GM12878 (cell line): ENCODE measurements at places on chromosomes 16 and 17. TPM values are rescaled to one million over a fixed set of nuclear protein-coding genes. Genes with fewer than 3 reads are reported as not detected.

- H3K27me3 ChIP-seq = 0 out of 2 replicates have a peak, but pooled peaks cover 3% of the 10 kb centered on the region
- no peak overlapping the region for H3K27ac ChIP-seq
- no peaks in the 10 kb centered on the region for H3K36me3 ChIP-seq
- no peaks in the 10 kb centered on the region for H3K4me1 ChIP-seq
These were observed 89.8 kb downstream of the MRM3 start for GRCh38 chr17:871751-872519.

DNA sequence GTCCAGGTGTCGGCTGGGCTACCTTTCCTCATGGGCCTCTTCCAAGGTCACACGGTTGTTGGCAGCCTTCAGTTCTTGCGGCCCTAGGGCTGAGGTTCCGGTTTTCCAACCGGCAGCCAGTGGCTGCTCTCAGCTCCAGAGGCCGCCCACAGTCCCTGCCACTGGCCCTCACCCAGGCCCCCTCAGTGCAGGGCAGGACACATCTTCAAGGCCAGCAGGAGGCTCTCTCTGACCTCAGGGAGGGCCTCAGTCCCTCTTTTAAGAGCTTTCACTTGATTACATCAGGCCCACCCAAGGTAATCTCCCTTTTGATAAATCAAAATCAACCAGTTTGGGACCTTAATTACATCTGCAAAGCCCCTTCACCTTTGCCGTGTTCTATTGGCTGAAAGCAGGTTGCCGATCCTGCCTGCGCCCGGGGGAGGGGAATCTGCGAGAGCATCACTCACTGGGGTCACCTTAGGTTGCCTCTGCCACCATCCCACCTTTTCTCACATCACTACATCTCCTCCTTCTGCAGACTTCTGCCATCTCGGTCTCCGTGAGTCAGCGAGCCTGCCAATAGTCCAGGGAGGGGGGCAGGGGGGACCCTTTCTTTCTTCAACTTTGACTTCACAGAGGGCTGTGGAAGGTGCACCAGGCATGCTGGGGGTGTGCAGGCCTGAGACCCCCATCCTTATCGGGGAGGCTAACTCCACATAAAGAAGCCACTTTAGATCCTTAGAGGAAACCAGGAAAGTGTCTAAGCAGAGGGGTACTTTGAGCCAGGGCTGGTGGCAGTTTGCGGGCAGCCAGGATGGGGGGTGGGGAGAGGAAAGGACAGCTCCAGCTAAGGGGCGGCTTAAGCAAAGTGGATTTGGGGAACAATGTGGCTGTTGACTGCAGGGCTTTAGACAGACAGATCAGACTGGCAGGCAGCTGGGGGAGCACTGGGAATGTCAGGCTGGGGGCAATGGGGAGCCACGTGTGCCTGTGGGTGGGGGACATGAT, 28.8 kb upstream of the NXPH3 start:
- no peak overlapping the region for H3K27ac ChIP-seq
- H3K4me3 ChIP-seq = no peak overlapping the region
- H3K4me1 ChIP-seq = no peaks in the 10 kb centered on the region
- H3K36me3 ChIP-seq = no peaks in the 10 kb centered on the region

TRPV2 gene
- 87.4 and 93.7 TPM in 2 replicates for total RNA-seq

DNA sequence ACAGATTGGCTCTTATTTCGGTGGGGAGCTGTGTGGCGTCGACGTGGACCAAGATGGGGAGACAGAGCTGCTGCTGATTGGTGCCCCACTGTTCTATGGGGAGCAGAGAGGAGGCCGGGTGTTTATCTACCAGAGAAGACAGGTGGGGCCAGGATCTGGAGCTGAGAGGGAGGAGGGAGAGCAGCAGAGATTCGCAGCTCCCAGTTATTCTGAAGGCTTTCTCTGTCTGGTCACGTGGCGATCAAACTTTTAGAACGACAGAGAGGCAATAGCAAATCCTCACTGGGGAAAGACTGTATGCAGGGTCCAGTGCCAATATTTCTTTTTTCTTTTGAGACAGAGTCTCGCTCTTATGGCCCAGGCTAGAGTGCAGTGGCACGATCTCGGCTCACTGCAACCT, 22.2 kb downstream of the ITGAL start:
- H3K4me1 ChIP-seq = no peaks in the 10 kb centered on the region
- H3K36me3 ChIP-seq = peaks cover 29% of the 10 kb centered on the region
- no peak for DNase-seq

DNA sequence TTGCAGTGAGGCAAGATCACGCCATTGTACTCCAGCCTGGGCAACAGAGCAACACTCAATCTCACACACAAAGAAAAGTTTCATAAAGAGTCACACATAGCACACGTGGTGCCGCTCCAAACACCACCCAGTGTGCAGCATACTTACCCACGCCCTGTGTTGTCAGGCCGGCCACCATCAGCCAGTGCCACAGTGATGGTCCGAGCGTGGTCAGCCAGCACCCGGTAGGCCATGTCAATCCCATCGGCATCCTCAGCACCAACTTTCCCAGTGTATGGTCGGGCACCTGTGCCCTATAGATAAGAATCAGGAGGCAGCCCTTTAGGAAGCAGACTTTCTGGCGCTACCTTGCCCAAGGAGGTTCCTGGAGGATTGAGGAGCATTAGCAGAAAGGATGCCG, 17.7 kb upstream of the EXOSC6 start:
- H3K4me1 ChIP-seq = no peaks in the 10 kb centered on the region
- no peak overlapping the region for H3K27ac ChIP-seq
- H3K4me3 ChIP-seq = no peak overlapping the region
- no peaks in the 10 kb centered on the region for H3K27me3 ChIP-seq

DNA sequence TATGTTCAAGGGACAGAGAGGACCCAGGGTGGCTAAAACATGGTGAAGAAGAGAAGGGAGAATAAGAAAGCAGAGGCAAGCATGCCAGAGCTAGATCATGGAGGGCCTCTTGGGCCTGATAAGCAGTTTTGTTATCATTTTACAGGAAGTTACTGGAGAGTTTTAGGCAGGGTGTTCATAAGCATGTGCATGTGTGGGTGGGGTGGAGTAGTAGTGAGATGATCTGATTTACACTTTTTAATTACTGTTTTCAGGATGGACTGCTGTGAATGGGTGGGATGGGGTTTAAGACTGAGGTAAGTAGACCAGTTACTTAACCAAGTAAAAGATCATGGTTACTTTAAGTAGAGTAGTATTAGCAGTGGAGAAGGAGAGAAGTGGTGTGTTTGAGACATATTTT, 173.6 kb downstream of the PHKB start:
- peaks cover 6% of the 10 kb centered on the region for H3K36me3 ChIP-seq
- no peaks in the 10 kb centered on the region for H3K27me3 ChIP-seq
- no peaks in the 10 kb centered on the region for H3K4me1 ChIP-seq
- no peak for DNase-seq

PDIA2 gene
- 0.32 and 0.36 TPM in 2 replicates for total RNA-seq

SCGB1C2 gene
- total RNA-seq = not detected in 2 replicates

DNA sequence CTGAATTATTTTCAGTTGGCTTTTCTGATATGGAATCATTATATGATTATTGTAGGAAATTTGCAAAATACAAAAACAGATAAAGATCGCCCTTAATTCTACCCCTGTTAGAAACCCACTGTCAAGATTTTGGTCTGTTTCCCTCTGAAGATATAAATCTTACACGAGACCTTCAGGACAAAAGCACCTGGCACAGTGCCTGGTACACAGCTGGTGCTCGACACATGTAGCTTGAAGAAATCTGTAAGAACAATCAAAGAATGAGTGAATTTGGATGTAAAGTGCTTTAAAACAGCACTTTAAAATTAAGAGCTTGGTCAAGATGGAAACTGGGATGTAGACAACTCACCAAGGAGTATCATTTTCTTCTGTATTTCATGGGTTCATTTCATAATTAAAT, 181.1 kb downstream of the C16orf78 start:
- H3K36me3 ChIP-seq = no peaks in the 10 kb centered on the region
- 0 out of 2 replicates have a peak, but pooled peaks cover 5% of the 10 kb centered on the region for H3K4me1 ChIP-seq
- no peak overlapping the region for H3K27ac ChIP-seq

GRCh38 chr17:61380217-61380835, 19.3 kb upstream of the TBX2 start:
- no peak for DNase-seq
- H3K27me3 ChIP-seq = no peaks in the 10 kb centered on the region
- H3K27ac ChIP-seq = no peak overlapping the region
- H3K4me1 ChIP-seq = no peaks in the 10 kb centered on the region
- H3K36me3 ChIP-seq = no peaks in the 10 kb centered on the region

- H3K27ac ChIP-seq = no peak overlapping the region
- no peaks in the 10 kb centered on the region for H3K36me3 ChIP-seq
- no peaks in the 10 kb centered on the region for H3K4me1 ChIP-seq
- no peak overlapping the region for H3K4me3 ChIP-seq
These were observed 1.5 kb upstream of the ARHGDIG start for GRCh38 chr16:278863-279366.

KRTAP3-1 gene
- total RNA-seq = not detected in 2 replicates

DNA sequence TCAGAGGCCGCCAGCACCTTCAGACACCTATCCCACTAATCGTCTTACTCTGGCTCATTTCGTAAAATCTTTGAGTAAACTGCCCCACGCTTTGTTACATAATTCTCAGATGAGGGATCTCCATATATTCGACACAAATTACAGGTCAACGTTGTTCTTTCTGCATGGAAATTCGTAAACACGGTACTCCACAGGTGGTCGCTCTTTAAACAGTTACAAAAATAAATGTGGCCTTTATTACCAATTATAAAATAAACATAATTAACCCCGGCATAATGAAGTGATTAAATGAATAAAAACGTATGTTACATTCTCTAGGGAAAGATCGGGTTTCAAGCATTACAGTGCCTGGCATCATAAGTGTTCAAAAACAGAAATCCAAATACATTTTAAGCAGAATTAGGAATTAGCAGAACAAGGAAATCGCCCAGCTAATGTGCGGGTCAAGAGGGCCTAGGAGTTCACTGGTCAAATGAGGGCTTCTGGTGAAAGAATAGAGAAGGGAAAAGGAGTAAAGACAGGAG, 943 bp upstream of the PIP4K2B start:
- no peaks in the 10 kb centered on the region for H3K27me3 ChIP-seq
- H3K36me3 ChIP-seq = peaks cover 8% of the 10 kb centered on the region
- H3K4me3 ChIP-seq = peak overlapping the region; percentile 66
- peaks cover 11% of the 10 kb centered on the region for H3K4me1 ChIP-seq

GRCh38 chr16:84284154-84284722, 10.4 kb upstream of the WFDC1 start:
- H3K27me3 ChIP-seq = no peaks in the 10 kb centered on the region
- no peak for DNase-seq
- no peak overlapping the region for H3K4me3 ChIP-seq
- H3K27ac ChIP-seq = no peak overlapping the region
- no peaks in the 10 kb centered on the region for H3K4me1 ChIP-seq

- H3K27ac ChIP-seq = no peak overlapping the region
- H3K4me1 ChIP-seq = no peaks in the 10 kb centered on the region
- DNase-seq = no peak
- no peak overlapping the region for H3K4me3 ChIP-seq
These were observed 51.7 kb upstream of the TAC4 start for GRCh38 chr17:49899588-49899987.

DNA sequence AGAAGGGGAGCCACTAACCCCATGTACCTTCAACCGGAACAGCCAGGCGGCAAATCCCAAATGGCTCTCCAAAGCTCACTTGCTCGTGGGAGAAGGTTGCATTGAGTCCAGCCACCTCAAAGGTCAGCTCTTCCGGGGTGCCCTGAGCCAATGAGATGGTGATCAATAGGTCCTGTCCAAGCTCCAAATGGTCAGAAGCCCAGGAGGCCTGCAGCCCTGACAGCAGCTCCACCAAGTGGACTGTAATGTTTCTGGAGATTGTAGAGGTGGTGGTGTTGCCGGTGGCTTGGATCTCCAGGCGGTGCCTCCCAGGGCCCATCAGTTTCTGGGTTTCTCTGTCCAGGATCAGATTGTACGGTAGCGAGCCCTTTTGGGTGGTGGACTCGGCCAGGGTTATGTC, 39.9 kb upstream of the BCO1 start:
- no peaks in the 10 kb centered on the region for H3K4me1 ChIP-seq
- no peak for DNase-seq
- H3K27me3 ChIP-seq = no peaks in the 10 kb centered on the region
- H3K4me3 ChIP-seq = no peak overlapping the region
- H3K27ac ChIP-seq = no peak overlapping the region

C17orf67 gene
- total RNA-seq = 2.6 and 3.3 TPM in 2 replicates

GRCh38 chr17:78999056-78999768, 10.4 kb downstream of the CANT1 start:
- no peaks in the 10 kb centered on the region for H3K4me1 ChIP-seq
- no peak overlapping the region for H3K4me3 ChIP-seq
- H3K27me3 ChIP-seq = no peaks in the 10 kb centered on the region

DNA sequence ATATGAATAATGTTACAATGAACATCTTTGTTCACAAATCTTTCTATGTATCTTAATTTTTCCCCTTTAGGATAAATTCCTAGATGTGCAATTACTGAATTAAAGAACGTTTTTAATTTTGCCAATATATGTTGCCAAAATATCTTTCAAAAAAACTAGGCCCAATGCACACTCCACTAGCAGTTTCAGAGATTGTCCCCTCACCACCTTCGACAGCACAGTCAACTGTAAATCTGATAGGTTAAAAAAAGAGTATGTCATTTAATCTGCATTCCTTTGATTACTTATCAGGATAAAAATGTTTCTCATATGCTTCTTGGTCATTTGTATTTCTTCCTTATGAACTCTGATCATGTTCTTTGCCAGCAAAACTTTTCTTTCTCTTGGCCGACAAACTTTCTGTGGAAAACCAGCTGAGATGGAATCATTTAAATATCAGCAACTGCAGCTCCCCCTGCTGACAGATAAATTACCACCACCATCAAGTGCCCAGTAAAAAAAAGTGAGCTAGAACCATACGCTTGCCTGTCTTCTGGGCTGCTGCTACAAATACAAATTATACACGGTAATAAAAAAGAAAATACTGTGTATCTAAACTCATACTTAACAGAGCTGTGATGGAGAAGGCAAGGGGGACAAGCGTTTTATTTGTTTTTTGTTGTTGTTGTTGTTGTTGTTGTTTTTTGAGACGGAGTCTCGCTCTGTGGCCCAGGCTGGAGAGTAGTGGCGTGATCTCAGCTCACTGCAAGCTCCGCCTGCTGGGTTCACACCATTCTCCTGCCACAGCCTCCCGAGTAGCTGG, 19.6 kb upstream of the KANSL1 start:
- no peaks in the 10 kb centered on the region for H3K4me1 ChIP-seq
- H3K27ac ChIP-seq = no peak overlapping the region
- DNase-seq = no peak

SLC52A1 gene
- total RNA-seq = not detected in 2 replicates

- H3K27me3 ChIP-seq = no peaks in the 10 kb centered on the region
- H3K36me3 ChIP-seq = no peaks in the 10 kb centered on the region
- H3K4me1 ChIP-seq = no peaks in the 10 kb centered on the region
- DNase-seq = no peak
- H3K4me3 ChIP-seq = no peak overlapping the region
These were observed 308.9 kb upstream of the MON1B start for GRCh38 chr16:76882105-76882504.

- peak overlapping the region; percentile 95 for H3K27ac ChIP-seq
- H3K4me1 ChIP-seq = peaks cover 68% of the 10 kb centered on the region
- H3K4me3 ChIP-seq = peak overlapping the region; percentile 92
- H3K36me3 ChIP-seq = peaks cover 28% of the 10 kb centered on the region
These were observed 527 bp downstream of the TRAF4 start for GRCh38 chr17:28744104-28744971.

DNA sequence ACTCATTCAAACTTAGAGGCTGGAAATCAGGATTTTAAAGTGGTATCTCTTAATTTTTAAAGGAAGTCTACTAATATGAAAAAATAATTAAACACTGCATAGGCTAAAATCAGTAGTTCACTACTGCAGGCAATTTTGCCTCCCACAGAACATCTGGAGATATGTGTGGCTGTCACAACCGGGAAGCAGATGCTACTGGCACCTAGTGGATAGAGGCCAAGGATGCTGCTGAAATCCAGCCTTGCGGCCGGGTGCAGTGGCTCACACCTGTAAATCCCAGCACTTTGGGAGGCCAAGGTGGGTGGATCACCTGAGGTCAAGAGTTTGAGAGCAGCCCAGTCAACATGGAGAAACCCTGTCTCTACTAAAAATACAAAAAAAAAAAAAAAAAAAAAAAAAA, 473.9 kb downstream of the XYLT1 start:
- H3K27me3 ChIP-seq = no peaks in the 10 kb centered on the region
- H3K4me3 ChIP-seq = no peak overlapping the region
